Epithelial cell of umbilical artery (primary cell): ENCODE measurements at places on chromosomes 4 and X. TPM values are rescaled to one million over a fixed set of nuclear protein-coding genes. Genes with fewer than 3 reads are reported as not detected.

The PDZD4 gene
- total RNA-seq, result 0.32 TPM in 1 of 2 replicates, not detected in the other

The CXCL8 gene
- total RNA-seq, result 36.1 and 80.4 TPM in 2 replicates

The MAGEA3 gene
- not detected in 2 replicates for total RNA-seq

The CTSO gene
- 6.4 and 7.5 TPM in 2 replicates for total RNA-seq

The TAF9B gene
- 19.5 and 21.3 TPM in 2 replicates for total RNA-seq

The TRIM61 gene
- total RNA-seq, result under 0.01 TPM in 1 of 2 replicates, not detected in the other

The F8A3 gene
- total RNA-seq, result 0.30 and 0.65 TPM in 2 replicates

The FSTL5 gene
- 1.9 and 8.8 TPM in 2 replicates for total RNA-seq

The SH3D19 gene
- total RNA-seq, result 22.7 and 26.4 TPM in 2 replicates

The PTTG2 gene
- not detected in 2 replicates for total RNA-seq

The NXF3 gene
- total RNA-seq, result not detected in 2 replicates
